ENCODE measurements at places on chromosomes 1 and 21. TPM values are rescaled to one million over a fixed set of nuclear protein-coding genes. Genes with fewer than 3 reads are reported as not detected.

- no peak for DNase-seq
These were observed 5.3 kb downstream of the ARF1 start for GRCh38 chr1:228087771-228088251.

DNA sequence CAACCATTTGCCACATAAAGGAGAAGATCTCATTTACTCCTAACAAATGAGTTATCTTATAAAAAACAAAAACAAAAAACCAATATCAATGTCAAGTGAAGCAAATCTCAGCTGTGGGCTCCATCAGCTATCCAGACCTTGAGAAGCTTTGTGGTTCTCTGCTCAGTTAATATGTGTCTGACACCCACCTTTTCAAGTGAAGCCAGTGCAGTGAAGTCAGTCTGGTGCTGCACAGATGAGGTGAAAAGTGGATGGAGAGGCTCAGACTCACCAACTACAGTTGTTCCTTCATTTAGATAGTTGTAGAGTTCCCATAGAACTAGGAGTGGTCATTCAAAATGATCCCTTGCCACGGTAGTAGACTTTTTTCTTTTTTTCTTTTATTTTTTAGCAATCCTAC lies 106.8 kb downstream of the NTNG1 start:
- DNase-seq = no peak

Gene PPFIA4
- 0.12 TPM for total RNA-seq

Gene CAMK1G
- 0.57 TPM for total RNA-seq

GRCh38 chr1:87399701-87400100 lies 71.0 kb downstream of the LMO4 start:
- DNase-seq = no peak

Measured in adrenal gland (tissue), 19 donors.